CD4-positive, CD25-positive, alpha-beta regulatory T cell (primary cell): ENCODE measurements at places on chromosomes 11 and 22. TPM values are rescaled to one million over a fixed set of nuclear protein-coding genes. Genes with fewer than 3 reads are reported as not detected.

DNA sequence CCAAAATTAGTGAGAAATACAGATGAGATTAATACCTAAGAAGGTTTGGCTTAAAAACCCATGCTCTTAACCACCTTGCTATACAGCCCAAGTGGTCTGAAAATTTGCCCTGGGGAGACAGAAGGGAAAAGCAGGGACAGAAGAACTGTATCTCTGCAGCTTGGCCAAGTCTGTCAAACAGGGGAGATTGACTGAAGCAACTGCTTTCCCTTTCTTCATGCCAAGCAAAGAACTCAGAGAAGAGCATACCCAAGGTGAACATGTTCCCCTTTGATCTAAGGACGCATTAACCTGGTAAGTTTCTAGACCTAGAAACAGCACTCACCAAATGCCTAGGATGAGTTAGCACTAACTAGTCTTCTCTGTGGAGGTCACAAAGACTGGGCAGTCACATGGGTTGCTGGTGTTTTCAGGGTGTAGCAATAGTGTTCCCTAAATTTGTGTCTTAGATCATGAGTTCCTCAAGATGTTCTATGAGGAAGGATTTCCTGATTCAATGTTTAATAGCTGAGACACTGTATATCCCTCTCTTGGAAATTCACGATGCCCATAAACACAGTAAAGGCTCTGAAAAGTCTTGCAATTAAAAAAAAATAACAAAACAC, 75.6 kb upstream of the GRAMD1B start:
- DNase-seq: no peak

DNA sequence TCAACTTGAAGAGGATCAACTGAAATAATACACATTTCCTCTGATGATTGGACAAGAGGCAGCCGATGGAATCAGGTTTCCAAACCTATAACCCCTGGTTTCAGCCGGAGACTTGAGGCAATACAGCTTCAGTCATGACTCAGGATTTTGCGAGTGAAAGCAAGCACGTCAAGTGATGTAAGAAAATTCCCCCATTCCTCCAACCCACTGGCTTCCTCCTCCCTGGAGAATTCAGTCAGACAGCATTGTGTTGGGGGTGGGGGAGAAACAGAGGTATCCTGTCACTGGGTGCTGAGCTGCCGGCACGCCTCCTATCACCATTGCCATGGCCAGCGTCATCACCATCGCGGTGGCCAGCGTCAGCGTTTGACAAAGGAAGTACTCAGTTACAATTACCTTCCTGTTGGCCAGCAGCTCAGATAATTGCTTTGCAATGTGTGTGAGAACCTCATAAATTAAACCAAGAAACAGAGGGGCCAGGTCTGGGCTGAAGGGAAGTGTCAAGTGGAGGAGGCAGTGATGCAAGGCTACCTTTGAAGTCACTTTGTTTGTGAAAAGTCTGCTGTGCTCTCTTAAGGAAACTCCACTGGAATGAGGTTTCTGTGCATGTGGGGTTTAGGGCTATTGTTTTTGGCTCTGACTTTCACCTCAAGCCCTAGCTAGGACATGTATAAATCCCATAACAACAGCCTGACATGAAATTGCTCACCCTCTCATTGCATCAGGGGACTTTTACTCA, 50.2 kb downstream of the LIF start:
- DNase-seq: peak; percentile 61

- no peak for DNase-seq
Measured at GRCh38 chr11:47628026-47628425, 14.3 kb downstream of the MTCH2 start.

- DNase-seq: no peak
Measured at GRCh38 chr11:117701781-117702180, 95.2 kb downstream of the DSCAML1 start.

The CHADL gene
- 0.22 TPM for polyA plus RNA-seq
